Esophagus mucosa (tissue), 1 donor: ENCODE measurements at places on chromosomes 3 and 15.

- no peak for ATAC-seq
These were observed 435.9 kb downstream of the NR2F2 start for GRCh38 chr15:96766366-96766765.

DNA sequence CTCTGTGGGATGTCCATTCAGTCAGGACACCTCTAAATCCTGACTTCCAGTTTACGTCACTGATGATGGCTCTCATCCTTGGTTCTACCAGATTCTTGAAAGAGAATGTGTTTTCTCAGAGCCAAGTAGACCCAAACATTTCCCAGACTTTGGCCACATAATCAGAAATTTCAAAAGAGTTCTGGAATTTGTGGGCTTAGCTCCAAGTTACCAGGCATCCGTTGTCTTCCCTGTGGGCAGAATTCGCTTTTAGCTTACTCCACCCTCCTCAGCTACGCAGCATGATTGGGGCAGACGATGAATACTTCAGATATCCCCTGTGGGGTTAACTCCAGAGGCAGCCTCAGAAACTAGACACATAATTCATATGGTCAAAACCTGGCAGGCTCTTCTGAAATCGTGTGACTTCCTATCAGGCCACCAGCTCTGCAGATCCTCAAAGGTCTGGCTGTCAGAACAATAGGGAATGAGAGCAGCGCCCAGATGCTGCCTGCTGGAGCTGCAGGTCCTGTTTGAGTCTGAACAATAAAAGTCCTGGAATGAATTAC lies 30.6 kb downstream of the CRTC3 start:
- peak; percentile 25 for ATAC-seq

DNA sequence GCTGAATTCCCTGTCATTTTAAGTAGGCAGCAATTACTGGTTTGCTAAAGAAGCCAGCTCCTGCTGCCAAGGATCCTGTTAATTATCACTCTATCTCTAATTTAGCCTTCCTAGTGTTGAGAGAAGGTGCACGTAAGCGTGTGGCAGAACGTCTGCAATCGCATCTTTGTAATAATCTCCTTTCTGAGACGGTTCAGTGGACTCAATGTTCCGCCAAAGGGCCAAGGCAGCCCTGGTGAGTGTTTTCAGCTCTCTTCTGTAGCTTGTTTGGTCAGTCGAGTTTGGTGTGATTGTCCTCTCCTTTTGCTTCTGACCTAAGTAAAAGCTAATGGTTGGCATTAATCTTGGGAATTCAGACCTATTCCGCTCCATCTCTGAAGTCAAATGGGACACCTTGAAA lies 24.2 kb downstream of the MITF start:
- ATAC-seq, result no peak

- ATAC-seq, result no peak
These were observed 33.1 kb downstream of the CRTAP start for GRCh38 chr3:33146791-33147445.

DNA sequence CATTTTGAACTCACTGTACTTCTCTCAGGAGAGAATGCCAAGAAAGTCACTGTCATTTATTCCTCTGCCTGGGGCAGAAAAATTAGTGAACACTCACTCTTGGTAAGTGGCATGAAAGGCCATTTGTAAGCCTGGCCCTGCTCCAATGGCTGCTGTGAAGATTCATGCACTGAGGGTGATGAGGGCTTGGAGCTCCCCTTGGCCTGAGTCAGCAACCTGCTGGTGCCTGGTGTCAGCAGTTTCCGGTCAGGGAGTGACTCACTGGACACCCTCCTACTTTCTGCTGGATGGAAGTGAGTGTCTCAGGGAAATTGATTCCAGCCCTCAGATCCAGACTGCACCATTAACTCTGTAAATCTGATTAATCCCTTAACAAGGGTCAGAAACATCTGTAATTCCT lies 37.6 kb downstream of the TRA2B start:
- peak; percentile 95 for ATAC-seq

DNA sequence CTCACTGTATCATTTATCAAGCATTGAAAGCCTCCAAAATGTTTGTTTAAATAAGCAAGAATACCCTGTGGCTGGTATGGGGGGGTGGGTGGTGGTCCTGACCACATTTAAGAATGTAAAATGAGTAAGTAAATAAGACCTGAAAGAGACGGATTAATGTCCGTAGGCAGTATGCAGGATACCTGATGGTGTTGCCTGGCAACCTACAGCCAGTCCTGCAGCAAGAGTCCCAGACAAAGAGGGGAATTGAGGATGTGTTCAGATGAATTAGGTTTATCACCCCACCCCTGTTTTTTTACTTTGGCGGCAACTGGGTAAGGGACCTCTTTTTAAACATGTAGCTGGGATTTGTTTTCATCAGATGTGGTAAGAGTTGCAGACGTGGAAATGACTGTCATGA lies 99.8 kb upstream of the BFSP2 start:
- no peak for ATAC-seq
